ENCODE measurements at places on chromosomes 12 and 14.

- DNase-seq = no peak
Observed at GRCh38 chr14:79376557-79376956, 834.7 kb downstream of the DIO2 start.

DNA sequence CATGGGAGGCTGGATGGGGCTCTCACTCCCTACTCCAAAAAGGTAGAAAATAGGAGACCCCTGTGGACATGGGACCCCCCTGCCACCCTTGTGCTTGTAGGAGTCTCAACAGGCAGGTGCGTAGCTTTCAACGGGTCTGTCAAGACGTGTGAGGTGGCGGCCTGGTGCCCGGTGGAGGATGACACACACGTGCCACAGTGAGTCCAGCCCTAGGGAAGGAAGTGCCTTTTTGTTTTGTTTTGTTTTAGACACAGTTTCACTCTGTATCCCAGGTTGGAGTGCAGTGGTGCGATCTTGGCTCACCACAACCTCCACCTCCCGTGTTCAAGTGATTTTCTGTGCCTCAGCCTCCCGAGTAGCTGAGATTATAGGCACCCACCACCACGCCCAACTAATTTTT, 12.9 kb downstream of the P2RX4 start:
- DNase-seq = no peak

DNA sequence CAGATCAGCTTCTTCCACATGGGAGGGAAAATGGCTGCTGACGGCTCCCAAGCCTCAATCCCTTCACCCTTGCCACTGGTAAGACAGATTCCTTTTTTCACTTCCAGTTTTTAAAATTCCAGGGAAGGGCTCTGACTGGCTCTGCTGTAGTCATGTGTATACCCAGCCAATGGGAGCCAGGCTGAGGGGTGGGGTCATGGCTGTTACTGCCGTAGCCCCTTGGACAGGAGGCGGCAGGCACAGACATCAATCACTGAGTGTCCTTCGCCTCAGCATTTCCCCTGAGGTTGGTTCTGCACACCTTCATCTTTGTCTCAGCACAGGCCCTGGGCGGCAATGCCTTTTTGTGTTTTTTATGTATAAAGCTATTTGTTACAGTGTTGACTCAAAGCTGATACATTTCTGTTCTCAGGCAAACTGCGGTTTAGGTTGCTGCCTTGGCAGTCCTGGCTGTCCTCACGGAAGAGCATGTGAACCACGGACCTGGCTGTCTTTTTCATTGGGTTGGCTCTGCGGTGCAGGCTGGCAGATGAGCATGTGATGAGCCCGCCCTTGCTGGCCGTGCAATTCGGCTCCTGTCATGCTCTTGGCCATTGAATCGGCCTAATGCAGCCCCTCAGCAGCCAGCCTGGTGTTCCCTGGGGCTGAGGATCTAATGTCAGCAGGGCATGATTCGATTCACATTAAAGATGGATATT, 74.3 kb downstream of the PPM1A start:
- no peak for DNase-seq

DNA sequence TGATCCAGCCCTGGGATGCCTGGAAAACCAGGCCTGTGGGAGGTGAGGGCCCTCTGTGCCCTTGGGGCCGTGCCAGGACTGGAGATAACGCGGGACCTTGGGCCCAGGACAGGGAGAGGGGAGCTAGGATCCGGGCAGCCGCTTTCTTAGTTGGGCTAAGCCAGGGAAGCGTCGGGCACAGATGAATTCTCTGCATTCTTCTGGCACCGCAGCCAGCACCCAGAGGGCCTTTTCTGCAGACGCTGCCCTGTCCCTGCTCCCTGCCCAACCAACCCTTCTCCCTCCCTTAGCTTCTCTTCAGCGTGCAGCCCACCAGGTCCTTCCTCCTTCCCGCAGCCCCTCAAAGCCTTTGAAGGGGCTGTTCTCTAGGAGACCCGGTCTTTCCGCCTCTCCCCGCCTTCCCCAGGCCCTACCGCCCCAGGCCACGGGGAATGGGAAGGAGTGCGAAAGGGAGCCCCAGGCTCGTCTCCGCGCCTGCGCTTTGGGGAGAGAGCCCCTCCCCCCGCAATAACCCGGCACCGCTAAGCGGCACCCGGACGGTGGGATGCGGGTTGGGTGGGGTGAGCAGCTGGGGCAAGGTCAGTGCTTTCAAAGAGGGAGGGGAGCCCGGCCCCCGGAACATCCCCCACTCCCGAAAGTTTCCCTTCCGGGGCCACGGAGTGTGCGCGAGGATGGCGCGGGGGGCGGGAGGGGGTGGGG, 663 bp downstream of the NCKAP5L start:
- DNase-seq = peak; percentile 52

DNA sequence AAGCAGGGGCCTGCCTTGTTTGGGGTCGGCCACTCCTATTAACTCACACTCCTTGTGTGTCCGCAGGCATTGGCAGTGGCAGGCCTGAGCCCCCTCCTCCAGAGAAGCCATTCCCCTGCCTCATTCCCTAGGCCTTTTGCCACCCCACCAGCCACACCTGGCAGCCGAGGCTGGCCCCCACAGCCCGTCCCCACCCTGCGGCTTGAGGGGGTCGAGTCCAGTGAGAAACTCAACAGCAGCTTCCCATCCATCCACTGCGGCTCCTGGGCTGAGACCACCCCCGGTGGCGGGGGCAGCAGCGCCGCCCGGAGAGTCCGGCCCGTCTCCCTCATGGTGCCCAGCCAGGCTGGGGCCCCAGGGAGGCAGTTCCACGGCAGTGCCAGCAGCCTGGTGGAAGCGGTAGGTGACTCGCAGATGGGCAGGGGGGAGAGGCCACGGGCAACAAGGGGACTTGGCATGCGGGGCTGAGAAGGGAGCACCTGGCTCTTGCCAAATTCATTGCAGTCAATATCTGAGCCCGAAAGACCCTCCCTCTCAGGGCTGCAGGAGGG, 106.3 kb upstream of the FKBP4 start:
- peak; percentile 38 for DNase-seq

DNA sequence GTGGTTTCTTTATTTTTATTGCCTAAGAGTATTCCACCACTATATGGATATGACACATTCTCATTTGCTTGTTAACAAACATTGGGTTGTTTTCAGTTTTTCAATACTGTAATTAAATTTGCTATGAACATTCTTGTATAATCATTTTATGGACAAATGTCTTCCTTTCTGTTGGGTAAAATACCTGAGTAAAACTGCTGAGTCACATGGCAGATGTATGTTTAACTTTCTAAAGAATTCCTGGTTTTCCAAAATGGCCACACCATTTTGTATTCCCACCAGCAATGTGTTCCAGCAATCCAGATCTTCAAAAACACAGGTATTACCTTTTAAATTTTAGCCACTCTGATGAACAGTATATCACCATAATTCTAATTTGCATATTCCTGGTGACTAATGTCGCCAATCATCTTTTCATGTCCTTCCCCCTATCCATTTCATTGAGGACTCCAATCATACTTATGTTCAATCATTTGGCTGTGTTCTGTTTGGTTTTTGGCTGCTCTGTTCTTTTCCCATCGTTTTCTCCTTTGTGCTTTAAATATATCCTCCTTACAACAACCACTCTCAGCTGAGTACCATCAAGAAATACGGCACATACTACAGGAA, 36.0 kb downstream of the CDK17 start:
- no peak for DNase-seq

DNA sequence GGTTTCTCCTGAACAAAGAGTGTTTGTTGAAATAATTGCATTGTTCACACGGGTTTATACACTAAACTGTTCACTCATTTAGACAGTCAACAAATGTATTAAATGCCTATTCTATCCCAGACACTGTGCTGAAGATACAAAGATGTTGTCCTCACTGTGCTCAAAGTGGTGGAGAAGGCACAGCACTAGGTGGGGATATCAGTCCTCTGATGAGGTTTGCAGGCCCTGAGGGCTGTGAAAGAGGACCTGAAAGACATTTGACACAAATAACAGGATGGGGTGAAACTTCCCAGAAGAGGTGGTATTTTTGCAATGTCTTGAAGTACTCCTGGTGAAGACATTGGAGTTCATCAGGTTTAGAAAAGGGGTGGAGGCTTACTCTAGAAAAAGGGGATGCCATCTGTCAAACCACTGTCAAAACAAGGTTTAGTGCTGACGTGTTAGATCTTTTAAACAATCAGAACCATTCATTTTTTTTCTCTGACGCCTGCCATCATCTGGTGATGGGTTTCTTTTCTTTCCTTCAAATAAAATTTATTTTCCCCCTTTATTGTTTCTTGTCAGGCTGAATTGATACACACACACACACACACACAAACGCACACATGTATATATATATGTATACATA, 69.5 kb downstream of the ACSS3 start:
- DNase-seq = no peak

- DNase-seq = no peak
Observed at GRCh38 chr14:40685764-40686163, 920.9 kb upstream of the LRFN5 start.

Measured in breast epithelium (tissue), 4 donors.